Activated naive CD4-positive, alpha-beta T cell treated with anti-CD3 and anti-CD28 coated beads for 36 hours (primary cell): ENCODE measurements at places on chromosomes 3 and 15. TPM values are rescaled to one million over a fixed set of nuclear protein-coding genes. Genes with fewer than 3 reads are reported as not detected.

GRCh38 chr3:87503900-87504498, 227.6 kb upstream of the POU1F1 start:
- DNase-seq, result peak; percentile 22

- DNase-seq, result no peak
These were observed 129.9 kb upstream of the HES1 start for GRCh38 chr3:194005930-194006501.

The TRPM1 gene
- not detected for total RNA-seq

The GBE1 gene
- 26.0 TPM for total RNA-seq

DNA sequence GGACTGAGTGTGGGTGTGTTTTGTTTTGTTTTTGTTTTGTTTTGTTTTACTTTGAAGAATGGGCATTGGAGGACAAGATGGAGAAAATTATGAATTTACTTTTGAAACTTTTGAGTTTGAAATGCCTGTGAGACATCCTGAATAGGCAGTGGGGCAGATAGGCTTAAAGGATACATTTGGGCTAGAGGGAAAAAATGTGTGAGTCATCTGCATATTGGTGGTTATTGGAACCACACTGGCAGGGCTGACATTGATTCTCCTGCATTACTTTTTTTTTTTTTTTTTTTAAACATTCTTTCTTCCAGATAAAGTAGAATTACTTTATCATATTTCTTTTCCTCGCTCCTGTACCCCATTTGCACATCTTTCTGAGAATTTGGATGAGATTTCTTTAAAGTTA, 56.1 kb downstream of the CALML4 start:
- no peak for DNase-seq

DNA sequence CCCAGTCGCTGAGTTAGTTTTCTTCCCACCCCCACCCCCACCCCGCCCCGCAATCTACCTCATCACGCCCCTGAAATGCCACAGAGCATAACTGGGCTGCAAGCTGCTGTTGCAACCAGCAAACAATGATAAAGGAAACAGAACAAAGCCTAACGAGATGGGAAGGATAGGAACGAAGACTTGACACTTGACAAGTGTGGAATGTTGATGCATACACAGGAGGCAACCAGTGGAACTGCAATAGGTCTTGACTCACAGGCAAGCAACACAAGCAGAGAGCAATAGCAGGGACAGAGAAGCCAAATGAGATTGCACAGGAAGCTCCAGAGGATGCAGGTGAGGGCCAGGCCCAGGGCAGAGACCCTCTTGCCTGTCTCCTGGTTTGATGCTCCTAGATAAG, 225.9 kb downstream of the IGSF11 start:
- DNase-seq, result no peak

DNA sequence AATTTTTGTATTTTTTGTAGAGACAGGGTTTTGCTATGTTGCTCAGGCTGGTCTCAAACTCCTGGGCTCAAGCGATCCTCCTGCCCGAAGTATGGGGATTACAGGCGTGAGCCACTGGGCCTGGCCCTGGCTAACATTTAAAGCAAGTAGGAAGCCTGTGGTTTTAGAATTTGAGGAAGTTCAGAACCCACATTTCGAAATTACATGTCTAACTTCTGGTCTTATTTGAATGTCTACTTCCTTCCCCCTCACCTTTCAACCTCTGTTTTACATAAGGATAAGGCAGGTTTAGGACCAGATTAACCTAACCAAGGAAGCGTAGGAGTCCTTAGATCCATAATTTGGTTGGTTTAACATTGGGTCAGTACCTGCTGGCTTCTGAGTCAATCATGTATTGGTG, 120.5 kb upstream of the PROK2 start:
- DNase-seq, result no peak

GRCh38 chr3:127739347-127740135, 66.8 kb downstream of the ABTB1 start:
- DNase-seq, result no peak

- no peak for DNase-seq
These were observed 21.3 kb downstream of the GORASP1 start for GRCh38 chr3:39086144-39086543.

The TMEM266 gene
- total RNA-seq, result not detected

GRCh38 chr15:46034755-46035154, 399.9 kb downstream of the SQOR start:
- no peak for DNase-seq

DNA sequence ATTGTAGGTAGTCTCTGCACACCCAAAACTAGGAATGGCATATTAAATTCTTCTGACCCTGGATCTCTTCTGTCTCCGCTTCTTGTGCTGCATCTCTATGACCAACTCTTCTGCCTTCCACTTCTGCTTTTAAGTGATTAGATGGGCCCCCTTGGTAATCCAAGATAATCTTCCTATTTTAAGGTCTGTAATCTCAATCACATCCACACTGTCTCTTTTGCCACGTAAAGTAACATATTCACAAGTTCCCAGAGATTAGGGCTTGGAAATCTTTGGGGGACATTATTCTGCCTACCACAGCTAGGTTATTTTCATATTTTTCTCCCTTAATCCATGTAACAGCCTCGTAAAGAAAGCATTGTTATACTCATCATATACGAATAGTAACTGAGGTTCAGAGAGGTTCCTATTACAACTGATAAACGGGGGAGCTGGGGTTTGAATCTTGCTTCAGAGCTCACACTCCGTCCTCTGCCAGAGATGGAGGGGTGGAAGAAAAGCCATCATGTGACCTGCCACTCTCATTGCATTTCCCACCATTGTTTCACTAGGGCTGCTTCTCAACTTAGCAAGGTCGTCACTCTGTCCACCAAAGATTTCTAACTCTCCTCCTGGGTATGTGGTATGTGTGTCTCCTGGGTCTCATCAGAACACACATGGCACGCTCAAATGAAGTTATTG, 6.6 kb upstream of the CD47 start:
- no peak for DNase-seq
